ENCODE measurements at places on chromosomes 3 and 15.

DNA sequence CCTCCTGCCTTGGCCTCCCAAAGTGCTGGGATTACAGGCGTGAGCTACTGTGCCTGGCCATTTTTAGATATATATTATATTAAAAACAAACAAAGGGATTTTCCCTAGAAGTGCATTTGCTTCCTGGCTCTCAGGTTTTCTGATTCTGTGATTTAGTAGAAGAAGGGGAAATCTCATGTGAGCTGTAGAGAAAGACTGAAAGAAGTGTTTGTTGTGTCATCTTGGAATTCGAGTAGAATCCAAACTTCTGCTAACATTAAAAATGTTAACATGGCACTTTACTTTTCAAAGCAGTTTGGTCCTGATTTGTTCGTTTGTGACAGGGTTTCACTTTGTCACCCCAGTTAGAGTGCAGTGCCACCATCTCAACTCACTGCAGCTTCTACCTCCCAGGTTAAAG lies 34.9 kb downstream of the IQGAP1 start:
- no peak for DNase-seq

- no peak for DNase-seq
Measured at GRCh38 chr3:195259154-195259474, 11.8 kb downstream of the XXYLT1 start.

GRCh38 chr15:45094358-45094730 lies 19.6 kb downstream of the DUOX2 start:
- no peak for DNase-seq

DNA sequence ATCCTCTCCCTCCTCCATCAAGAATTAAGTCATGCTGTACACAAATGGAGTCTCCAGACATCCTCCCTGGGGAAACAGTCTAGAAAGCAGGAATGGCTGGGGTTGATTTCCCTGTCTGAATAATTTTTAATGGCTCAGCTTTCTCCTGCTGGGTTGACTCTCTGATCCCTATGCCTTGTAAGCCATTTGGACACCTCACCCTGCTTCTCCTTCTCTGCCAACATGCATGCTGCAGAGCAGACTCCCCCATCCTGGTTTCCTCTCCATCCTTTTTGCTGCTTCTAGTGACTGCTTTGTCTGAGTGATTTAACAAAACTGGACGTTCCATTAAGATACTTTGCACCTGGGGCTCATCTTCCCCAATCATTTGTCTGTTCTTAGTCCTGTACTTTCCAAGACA lies 22.2 kb downstream of the SV2B start:
- no peak for DNase-seq

- no peak for DNase-seq
Measured at GRCh38 chr3:37170060-37170459, 4.3 kb downstream of the LRRFIP2 start.

All from activated CD4-positive, alpha-beta T cell treated with anti-CD3 and anti-CD28 coated beads, Interleukin-2, amount 50 U/mL, for 1 hour (primary cell).